A172 (cell line): ENCODE measurements at places on chromosomes 5 and 9.

GRCh38 chr9:137876781-137877386 is 698 bp upstream of the CACNA1B start:
- DNase-seq, result no peak

GRCh38 chr9:93143830-93144530 is 9.9 kb upstream of the NINJ1 start:
- DNase-seq, result peak; percentile 57

GRCh38 chr9:22682961-22683699 is 236.5 kb downstream of the DMRTA1 start:
- peak; percentile 93 for DNase-seq

- DNase-seq, result no peak
Measured at GRCh38 chr9:34599546-34599945, 10.0 kb upstream of the CNTFR start.

DNA sequence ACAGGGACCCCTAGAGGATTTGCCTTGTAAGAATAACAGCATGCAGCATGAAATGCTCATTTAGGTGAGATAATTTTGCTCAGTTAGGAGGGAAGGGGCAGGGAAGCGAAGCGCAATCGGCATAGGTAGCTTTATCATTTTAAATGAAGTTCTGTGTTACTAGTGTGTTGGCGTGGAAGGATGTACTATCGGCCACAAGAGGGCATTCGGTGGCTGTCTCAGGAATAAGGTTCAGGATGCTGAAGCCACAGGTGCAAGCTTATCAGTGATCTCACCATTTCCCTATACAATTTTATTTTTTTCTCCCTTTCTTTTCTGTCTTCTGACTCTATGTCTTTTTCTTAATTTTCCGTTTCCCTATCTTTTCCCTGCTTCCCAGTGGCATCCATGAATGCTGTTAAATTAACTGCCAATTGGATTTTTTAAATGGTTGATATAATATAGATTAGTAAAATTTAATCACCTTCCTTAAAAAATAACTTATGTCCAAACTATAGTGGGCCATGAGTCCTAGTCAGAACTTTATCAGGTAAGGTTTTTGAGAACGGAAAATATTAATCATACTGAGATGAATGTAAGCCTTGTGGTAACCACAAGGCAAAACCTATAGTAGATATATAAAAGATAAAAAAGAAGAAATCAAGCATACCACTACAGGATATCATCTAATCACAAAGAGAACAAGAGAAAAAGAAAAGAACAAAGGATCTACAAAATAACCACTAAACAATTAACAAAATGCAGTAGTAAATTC is 1.2 kb upstream of the INSL6 start:
- peak; percentile 67 for DNase-seq

GRCh38 chr9:131252120-131252519 is 24.2 kb downstream of the FAM78A start:
- DNase-seq, result no peak
